ENCODE measurements at places on chromosomes 7 and 10. TPM values are rescaled to one million over a fixed set of nuclear protein-coding genes. Genes with fewer than 3 reads are reported as not detected.

GRCh38 chr7:16403475-16403874, 17.9 kb downstream of the CRPPA start:
- DNase-seq, result no peak
- H3K36me3 ChIP-seq, result no peaks in the 10 kb centered on the region
- no peaks in the 10 kb centered on the region for H3K4me1 ChIP-seq
- no peak overlapping the region for H3K4me3 ChIP-seq
- no peak overlapping the region for H3K27ac ChIP-seq

- no peaks in the 10 kb centered on the region for H3K27me3 ChIP-seq
- no peak overlapping the region for H3K27ac ChIP-seq
- no peaks in the 10 kb centered on the region for H3K4me1 ChIP-seq
- no peak overlapping the region for H3K4me3 ChIP-seq
- H3K36me3 ChIP-seq, result no peaks in the 10 kb centered on the region
- no peak for DNase-seq
Measured at GRCh38 chr10:62170732-62171131, 97.9 kb downstream of the RTKN2 start.

Gene FOXP2
- 46.5 TPM for total RNA-seq

- no peaks in the 10 kb centered on the region for H3K27me3 ChIP-seq
- no peak overlapping the region for H3K27ac ChIP-seq
- no peaks in the 10 kb centered on the region for H3K4me1 ChIP-seq
- no peak for DNase-seq
- no peaks in the 10 kb centered on the region for H3K36me3 ChIP-seq
Measured at GRCh38 chr10:100307684-100308083, 21.2 kb upstream of the BLOC1S2 start.

DNA sequence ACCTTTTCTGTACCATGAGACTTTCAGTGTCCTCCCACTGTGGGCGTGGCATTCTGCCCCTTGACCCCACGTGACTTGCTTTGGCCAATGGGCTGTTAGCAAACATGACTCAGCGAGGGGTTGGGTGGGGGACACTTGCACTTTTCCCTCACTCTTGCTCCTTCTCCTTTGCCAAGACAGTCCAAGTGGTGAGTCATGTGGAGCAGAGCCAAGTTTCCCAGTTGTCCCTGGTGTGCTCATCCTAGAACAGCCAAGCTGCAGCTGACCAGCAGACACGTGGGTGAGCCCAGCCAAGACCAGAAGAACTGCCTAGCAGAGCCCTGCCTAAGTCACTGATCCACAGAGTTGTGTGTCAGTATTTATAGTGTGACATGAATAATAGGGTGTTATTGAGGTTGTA, 82.8 kb upstream of the CPXM2 start:
- H3K27me3 ChIP-seq, result peaks cover 17% of the 10 kb centered on the region
- H3K27ac ChIP-seq, result no peak overlapping the region
- DNase-seq, result no peak
- no peaks in the 10 kb centered on the region for H3K36me3 ChIP-seq

Gene CCL24
- total RNA-seq, result not detected

DNA sequence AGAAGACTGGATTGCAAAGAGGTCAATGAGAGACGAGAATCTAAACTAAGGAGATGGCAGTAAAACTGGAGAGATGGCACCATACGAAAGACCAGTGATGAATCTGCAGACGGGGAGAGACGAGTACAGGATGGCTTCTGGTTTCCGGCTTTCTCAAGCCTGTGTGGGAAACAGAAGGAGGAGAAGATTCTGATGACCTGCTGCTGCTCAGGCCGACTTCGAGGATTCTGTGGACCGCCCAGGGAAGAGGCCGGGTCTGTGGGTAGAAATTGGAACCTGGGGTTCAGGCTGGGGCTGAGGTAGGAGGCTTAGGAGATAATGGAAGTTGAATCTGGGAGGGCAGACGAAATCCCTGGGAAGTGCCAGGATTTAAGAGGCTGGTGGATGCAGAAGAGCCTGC, 48.6 kb downstream of the PARP12 start:
- DNase-seq, result no peak
- H3K36me3 ChIP-seq, result no peaks in the 10 kb centered on the region
- H3K4me3 ChIP-seq, result no peak overlapping the region
- no peaks in the 10 kb centered on the region for H3K27me3 ChIP-seq
- H3K4me1 ChIP-seq, result no peaks in the 10 kb centered on the region

Gene PIK3CG
- 2.2 TPM for total RNA-seq

DNA sequence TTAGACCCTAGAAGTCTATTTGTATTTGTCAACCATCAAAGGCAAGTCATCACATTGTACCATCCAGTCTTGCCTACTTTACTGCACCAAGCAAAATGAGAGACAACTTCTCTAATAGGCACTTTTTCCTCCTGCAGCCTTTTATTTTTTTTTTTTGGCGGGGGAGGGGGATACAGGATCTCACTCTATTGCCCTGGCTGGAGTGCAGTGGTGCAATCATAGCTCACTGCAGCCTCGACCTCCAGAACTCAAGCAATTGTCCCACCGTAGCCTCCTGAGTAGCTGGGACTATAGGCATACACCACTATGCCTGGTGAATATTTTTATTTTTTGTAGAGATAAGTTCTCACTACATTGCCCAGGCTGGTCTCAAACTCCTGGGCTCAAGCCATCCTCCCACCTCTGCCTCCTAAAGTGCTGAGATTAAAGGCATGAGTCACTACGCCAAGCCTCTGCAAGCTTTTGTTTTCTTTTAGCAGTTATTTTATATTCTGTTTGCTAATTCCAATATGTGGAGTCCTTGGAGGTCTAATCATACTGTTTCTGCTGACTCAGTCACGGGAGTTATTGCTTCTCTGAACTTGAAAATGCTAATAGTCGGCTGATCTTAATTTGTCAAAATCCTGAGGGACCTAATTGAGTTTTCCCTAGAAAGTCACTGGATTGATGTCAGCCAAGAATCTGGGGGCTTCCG, 14.2 kb downstream of the KPNA7 start:
- H3K36me3 ChIP-seq, result no peaks in the 10 kb centered on the region
- no peak overlapping the region for H3K4me3 ChIP-seq

DNA sequence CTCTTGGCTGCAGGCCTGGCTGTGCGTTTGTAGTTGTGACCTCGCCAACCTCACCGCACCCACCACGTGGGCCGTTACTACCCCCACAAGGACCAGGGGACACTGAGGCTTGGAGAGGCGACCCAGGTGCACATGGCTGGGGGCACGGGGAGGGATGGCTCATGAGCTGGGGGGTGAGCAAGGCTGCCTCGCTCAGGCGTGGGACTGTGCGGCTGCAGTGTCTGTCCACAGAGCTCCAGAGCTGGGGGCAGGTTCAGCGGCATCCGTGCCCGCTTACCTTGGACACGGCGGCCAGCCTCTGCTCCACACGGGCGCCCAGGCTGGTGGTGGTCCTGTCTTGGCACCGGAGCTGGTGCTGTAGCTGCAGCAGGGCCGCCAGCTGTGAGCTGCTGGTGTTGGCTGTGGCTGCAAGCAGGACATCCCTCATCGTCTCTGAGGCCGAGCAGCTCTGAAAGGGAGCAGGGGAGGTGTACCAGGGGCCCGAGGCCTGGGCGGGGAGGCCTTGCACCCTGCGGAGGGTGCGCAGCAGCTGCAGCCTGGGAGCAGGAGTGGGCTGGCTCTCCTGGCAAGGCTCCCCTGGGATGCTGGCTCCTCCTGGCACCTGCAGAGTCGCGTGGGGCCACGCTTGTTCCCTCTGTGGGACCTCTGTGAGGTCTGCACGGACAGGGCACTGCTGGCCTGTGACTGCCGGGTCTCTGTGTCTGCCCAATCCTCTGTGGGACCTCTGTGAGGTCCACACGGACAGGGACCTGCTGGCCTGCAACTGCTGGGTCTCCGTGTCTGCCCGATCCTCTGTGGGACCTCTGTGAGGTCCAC, 60.0 kb upstream of the NKX6-2 start:
- H3K27me3 ChIP-seq, result no peaks in the 10 kb centered on the region
- peaks cover 12% of the 10 kb centered on the region for H3K4me1 ChIP-seq
- no peaks in the 10 kb centered on the region for H3K36me3 ChIP-seq
- no peak for DNase-seq

Gene ZNF365
- total RNA-seq, result not detected

GRCh38 chr7:155003376-155004214, 671 bp upstream of the PAXIP1 start:
- peak overlapping the region; percentile 89 for H3K4me3 ChIP-seq
- H3K4me1 ChIP-seq, result peaks cover 3% of the 10 kb centered on the region
- H3K27me3 ChIP-seq, result no peaks in the 10 kb centered on the region
- peak; percentile 81 for DNase-seq
- no peaks in the 10 kb centered on the region for H3K36me3 ChIP-seq

Gene DGKI
- 71.0 TPM for total RNA-seq

DNA sequence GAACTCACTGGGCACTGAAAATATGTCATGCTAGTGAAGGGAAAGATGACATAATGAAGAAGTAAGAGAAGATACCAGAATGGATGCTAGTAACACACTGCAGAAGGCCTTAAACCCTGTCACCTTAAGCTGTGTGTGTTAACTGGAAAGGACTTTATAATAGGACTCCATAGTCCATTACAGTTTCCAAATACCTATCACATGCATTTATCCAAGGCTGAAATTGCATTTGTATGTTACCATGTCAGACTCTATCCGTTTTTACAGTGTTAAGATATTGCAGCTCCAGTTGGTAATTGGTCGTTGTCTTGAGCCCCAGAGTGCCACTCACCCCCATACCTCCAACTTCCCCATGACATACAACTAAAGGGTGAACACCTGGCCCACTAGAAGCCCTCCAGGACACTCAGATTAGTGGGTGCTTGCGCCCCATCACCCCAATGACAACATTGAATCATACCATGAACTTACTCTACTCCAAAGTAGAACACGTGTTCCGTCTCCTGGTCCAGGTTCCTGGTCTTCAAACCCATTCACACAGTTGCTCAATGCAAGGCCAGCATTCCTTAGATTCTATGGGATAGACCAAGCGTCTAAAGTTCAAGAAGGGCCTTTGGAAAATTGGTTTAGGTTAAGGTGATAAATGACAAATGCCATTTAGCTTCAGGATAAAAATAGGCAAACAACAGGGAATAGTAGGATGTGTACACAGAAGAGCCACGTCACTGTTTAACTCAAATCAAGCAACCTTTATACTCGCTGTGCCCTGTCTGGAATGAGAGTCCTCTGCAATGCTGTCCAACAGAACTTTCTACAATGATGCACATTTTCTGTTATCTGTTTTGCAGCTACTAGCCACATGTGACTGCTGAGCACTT, 2.1 kb upstream of the RAPGEF5 start:
- H3K27me3 ChIP-seq, result no peaks in the 10 kb centered on the region
- DNase-seq, result no peak
- H3K36me3 ChIP-seq, result no peaks in the 10 kb centered on the region
- H3K4me1 ChIP-seq, result peaks cover 12% of the 10 kb centered on the region
- H3K27ac ChIP-seq, result no peak overlapping the region

DNA sequence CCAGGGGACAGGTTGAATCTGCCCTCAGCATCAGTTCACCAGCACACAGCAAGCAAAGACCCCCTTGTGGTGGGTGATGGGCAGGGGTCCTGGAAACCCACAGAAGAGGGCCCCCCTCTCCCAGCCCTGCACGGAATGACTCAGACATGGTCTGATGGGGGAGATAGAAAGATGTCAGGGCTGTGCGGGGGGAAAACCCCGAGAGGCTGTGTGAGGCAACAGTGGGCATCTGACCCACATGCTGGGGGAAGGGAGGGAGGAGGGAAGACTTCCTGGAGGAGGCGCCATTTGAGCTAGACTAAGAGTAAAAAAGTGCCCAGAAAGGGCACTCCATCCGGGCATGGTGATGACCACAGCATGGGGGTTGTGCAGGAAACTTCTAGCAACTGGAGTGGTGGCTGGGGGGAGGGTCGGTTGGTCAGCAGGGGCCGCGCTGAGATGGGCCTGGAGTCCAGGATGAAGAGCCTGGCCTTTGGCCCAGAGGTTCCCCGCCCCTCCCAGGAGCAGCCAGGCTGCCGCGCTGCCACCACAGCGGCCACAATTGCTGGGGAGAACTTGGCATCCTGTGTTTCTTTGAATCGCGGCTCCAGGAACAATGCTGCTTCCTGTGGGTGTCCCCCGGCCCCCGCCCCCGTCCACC, 2.5 kb downstream of the LFNG start:
- peaks cover 7% of the 10 kb centered on the region for H3K27me3 ChIP-seq
- H3K4me3 ChIP-seq, result no peak overlapping the region
- DNase-seq, result no peak
- H3K4me1 ChIP-seq, result peaks cover 58% of the 10 kb centered on the region
- peak overlapping the region; percentile 46 for H3K27ac ChIP-seq

GRCh38 chr10:69466689-69467088, 15.4 kb downstream of the TSPAN15 start:
- H3K4me3 ChIP-seq, result no peak overlapping the region
- H3K4me1 ChIP-seq, result peaks cover 14% of the 10 kb centered on the region
- H3K36me3 ChIP-seq, result no peaks in the 10 kb centered on the region
- no peaks in the 10 kb centered on the region for H3K27me3 ChIP-seq

- no peaks in the 10 kb centered on the region for H3K27me3 ChIP-seq
- no peak for DNase-seq
Measured at GRCh38 chr10:61919646-61920215, 18.2 kb downstream of the ARID5B start.

Gene PRSS2
- not detected for total RNA-seq

DNA sequence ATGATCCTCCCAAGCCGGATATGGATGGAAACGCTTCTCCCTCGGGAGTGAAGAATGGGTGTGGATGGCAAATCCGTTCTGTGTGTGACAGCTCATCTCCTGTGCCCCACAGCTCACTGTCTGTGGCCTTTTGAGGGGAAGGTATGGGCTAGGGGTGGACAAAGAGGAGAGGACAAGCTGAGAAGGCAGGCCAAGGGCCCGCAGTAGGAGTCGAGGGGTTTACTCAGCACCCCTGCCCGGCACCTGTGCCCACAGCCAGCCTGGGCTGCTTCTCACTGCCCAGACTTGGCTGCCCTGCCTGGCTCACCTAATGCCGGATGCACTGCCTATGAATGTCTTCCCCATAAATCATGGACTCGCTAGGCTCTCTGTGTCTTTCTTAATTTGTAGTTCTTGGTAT, 503.8 kb downstream of the TCERG1L start:
- H3K4me3 ChIP-seq, result no peak overlapping the region
- no peaks in the 10 kb centered on the region for H3K27me3 ChIP-seq

- no peak overlapping the region for H3K4me3 ChIP-seq
- no peak for DNase-seq
Measured at GRCh38 chr7:155752756-155753445, 59.4 kb downstream of the SHH start.

DNA sequence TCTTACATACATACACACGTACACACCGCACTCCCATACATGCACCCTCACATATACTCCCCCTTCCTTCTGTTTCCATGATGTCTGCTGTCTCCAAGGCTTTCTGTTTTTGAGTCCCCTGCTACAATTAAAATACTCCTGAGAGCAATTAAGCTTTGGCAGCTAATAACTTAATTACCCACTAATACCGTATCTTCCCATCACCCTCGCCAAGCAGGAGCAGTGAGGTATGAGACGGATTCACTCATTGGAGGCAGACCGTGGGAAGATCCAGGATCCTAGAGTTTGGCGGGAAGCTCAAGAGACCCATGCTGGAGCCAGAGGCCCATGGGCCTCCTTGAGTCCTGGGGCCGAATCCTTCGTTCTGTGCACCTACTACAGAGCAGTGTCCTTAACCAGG, 1.7 kb upstream of the CALN1 start:
- no peak overlapping the region for H3K27ac ChIP-seq
- H3K4me1 ChIP-seq, result no peaks in the 10 kb centered on the region
- no peaks in the 10 kb centered on the region for H3K27me3 ChIP-seq
